RPMI7951 (cell line): ENCODE measurements at places on chromosomes 11 and 22. TPM values are rescaled to one million over a fixed set of nuclear protein-coding genes. Genes with fewer than 3 reads are reported as not detected.

DNA sequence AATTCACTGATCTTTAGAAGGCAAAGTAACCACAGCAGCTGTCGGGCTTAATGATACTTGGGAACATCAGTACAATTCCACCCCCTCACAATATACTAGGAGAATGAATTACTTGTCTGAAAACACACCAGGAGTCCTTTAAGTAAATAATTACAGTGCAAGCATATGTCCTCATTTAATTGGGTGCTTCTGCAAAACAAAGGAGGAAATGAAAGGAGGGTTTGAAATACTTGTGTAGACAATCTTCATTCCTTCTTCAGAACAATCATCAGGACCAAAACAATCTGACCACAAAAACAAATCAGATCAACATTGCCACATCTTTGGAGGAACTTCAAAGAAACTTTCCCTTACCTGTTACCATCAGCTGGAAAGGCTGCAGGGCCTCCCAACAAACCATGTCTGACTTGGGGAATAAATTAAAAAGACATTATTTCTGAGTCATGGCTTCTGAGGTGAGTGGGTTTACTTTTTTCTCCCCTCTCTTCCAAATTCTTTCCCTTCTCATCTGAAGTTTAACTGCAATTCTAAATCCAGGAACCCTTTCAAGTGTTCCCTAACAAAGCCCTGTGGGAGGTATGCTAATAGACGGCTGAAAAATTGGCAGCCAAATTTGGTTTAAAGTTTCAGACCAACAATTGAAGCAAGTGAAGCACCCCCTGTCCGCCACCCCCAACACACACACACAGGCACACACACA is 12.5 kb upstream of the CCDC117 start:
- DNase-seq, result no peak

DNA sequence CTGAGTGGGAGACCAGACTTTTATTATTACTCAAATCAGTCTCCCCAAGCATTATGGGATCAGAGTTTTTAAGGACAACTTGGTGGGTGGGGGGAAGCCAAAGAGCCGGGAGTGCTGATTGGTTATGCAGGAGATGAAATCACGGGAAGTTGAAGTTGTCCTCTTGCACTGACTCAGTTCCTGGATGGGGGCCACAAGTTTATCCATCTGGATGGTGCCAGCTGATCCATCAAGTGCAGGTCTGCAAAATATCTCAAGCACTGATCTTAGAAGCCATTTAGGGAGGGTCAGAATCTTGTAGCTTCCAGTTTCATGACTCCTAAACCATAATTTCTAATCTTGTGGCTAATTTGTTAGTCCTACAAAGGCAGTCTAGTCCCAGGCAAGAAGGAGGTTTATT is 53.5 kb upstream of the LMO1 start:
- peak; percentile 10 for DNase-seq

The CHRM1 gene
- not detected in 2 replicates for total RNA-seq

The MMP27 gene
- not detected in 2 replicates for total RNA-seq

The KCTD14 gene
- total RNA-seq, result 7.1 TPM in 2 replicates
